ENCODE measurements at places on chromosomes 7 and 10.
A peak's percentile ranks its signal among the peaks of the same experiment; 100 is the strongest.

DNA sequence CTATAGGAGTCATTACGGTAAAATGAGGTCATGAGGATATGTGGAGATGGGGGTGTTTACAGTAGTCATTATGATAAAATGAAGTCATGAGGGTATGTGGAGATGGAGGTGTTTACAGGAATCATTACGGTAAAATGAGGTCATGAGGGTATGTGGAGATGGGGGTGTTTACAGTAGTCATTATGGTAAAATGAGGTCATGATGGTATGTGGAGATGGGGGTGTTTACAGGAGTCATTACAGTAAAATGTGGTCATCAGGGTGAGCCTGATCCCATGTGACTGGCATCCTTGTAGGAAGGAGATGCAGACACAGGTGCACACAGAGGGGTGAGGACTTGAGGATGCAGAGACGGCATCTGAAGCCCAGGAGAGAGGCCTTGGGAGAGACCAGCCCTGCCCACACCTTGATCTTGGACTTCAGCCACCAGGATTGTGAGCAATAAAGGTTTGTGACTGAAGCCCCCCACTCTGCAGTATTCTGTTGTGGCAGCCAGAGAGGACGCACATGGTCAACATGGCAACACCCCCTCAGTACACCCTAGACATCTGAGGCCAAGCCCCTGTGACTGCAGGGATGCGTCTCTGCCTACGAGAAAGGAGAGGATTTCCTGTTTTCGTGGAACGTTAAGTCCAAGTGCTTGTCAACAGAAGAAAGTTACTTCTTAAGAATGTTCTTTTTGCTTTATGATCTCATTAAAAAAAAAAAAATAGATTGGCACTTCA is 544.4 kb downstream of the DNAJB6 start:
- peak; percentile 37 for DNase-seq

DNA sequence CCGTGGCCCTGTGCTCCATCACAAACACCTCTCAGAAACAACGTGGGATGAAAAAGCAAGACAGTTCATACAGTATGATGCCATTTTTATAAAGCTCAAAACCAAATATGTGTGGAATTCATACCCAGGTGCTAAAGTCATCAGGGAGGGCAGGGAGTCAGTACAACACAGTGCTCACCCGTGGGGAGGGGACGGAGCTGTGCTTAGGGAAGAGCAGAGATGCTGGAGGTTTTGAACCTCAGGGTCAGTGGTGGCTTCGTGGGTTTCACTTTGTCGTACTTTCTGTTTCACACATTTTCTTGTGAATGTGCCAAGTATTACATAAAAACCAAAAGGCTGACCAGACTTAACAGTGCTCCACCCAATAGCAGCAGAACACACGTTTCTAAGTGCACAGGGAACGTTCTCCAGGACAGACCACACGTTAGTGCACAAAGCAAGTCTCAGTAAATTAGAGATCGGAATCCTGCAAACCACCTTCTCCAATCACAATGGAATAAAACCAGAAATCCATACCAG is 21.2 kb downstream of the ZMIZ2 start:
- peak; percentile 47 for DNase-seq

DNA sequence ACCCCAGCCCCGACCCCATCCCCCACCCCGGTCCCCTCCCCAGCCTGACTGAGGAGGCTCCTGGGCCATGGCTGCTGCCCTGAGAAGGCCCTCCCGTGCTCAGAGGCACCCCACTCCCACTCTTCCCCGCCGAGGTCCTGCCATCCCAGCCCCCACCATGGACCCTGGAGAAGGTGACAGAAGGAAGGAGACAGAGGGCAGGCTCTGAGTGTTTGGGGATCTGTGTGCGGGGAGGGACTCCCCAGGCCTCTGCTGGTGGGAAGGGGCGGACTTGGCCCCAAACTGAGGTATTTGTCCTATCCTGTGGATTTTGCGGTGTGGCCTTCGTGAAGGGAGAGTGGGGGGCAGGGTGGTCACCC is 53.4 kb downstream of the PWWP2B start:
- no peak for DNase-seq

- no peak for DNase-seq
Observed at GRCh38 chr7:101156866-101157589, 2.8 kb downstream of the AP1S1 start.

DNA sequence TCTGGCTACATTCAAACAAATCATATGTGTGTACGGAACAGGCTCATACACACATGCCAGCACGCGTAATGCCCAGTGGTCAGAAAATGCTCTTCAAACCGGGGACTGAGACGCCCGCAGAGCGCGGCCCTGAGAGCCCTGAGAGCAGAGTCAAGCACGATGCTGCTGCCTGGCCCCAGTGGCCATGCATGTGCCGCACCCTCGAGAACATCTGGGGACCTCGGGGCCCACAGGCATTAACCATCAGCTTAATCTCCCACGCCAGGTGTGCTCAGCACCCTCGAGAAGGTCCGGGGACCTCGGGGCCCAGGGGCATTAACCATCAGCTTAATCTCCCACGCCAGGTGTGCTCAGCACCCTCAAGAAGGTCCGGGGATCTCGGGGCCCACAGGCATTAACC is 163.1 kb downstream of the PTPRN2 start:
- DNase-seq, result no peak

DNA sequence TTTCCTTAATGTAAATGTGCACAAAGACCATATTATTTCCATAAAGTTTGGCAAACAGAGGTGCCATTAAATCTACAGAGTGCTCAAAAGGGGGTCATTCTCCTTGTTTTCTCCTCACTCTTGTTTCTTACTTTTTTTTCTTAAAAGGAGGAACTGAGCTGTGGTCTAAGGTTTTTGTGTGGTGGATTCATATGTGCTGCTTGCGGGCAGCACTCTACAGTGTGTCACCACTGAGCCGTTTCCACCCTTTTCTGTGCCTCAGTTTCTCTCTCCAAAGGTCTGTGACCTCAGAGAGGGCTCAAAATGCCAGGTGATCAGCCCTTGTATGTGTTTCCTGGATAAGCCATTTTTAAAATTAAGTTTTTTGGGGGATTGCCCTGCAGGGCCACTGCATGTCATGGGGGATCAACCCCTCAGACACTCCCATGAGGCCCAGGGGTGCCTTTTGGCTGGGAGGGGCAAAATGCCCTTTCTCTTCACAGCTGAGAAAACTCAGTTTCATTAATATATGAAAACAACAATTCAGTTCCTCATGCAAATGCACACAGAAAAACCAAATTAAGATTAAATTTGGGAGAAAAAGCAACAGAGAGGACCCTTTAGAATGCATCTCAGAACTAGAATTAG is 56.9 kb upstream of the VOPP1 start:
- DNase-seq, result no peak

- no peak for DNase-seq
Observed at GRCh38 chr10:26274391-26274790, 57.8 kb downstream of the GAD2 start.

- no peak for DNase-seq
Observed at GRCh38 chr10:98470850-98471249, 24.1 kb upstream of the HPS1 start.

- DNase-seq, result no peak
Observed at GRCh38 chr7:131409129-131409766, 81.6 kb downstream of the MKLN1 start.

DNA sequence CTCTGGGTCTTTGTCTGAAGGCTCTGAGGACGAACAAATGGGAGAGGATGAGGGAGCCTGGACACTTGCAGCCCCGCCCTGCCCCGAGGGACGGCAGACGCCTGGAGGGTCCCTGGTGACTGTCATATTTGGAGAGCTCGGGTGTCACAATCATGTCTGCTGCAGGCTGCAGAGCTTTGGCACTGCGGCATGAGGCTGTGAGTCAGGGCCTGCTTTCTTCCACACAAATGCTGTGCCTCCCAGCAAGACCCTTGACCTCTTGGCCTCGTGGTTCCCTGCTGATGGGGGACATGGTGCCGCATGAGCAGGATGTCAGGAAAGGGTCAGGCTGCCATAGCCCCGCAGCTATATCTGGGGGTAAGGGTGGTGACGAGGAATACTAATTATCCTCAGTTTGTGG is 64.9 kb upstream of the PPIF start:
- DNase-seq, result no peak

- DNase-seq, result no peak
Observed at GRCh38 chr7:142774826-142775225, 4.1 kb downstream of the PRSS2 start.

GRCh38 chr7:129798616-129799349 is 154.0 kb downstream of the UBE2H start:
- no peak for DNase-seq

DNA sequence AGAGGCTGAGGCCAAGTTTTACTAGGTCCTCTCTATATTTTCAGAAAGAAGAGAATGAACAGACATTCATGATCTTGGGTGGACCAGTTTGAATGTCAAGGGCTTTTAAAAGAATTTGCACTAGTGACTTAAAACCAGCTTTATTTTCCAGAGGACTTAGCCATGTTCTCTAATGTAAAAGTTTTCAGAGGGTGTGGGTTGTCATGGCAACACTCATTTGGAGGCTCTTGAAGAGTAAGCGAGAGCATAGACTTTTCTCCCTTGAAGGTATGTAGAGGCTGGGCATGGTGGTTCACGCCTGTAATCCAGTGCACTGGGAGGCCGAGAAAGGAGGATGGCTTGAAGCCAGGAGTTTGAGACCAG is 61.1 kb downstream of the GATA3 start:
- DNase-seq, result no peak

- no peak for DNase-seq
Observed at GRCh38 chr7:111931958-111932357, 274.2 kb downstream of the DOCK4 start.

GRCh38 chr7:97842772-97843345 is 29.3 kb downstream of the ASNS start:
- no peak for DNase-seq

- DNase-seq, result no peak
Observed at GRCh38 chr10:93916257-93917063, 22.7 kb downstream of the SLC35G1 start.

- DNase-seq, result no peak
Observed at GRCh38 chr7:137873524-137873923, 26.8 kb upstream of the DGKI start.

DNA sequence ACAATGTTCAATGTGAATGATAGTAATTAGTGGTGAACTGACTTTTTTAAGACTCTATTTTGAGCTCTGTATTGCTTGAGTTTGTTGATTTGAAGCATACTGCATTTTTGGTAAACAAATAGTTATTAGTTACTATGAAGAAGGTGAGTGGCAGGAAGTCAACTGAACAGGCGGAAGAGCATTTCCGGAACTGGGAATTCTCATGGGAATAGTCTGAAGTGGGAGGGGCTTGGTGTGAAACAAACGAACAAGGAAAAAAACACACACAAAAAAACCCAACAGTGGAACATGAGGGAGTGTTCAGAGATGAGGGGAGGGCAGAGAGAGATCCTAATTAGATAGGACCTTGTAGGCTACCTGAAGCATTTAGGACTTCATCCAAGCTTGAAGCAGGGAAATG is 43.9 kb upstream of the C1QL3 start:
- DNase-seq, result no peak

GRCh38 chr10:31011017-31011664 is 20.5 kb downstream of the ZNF438 start:
- no peak for DNase-seq

DNA sequence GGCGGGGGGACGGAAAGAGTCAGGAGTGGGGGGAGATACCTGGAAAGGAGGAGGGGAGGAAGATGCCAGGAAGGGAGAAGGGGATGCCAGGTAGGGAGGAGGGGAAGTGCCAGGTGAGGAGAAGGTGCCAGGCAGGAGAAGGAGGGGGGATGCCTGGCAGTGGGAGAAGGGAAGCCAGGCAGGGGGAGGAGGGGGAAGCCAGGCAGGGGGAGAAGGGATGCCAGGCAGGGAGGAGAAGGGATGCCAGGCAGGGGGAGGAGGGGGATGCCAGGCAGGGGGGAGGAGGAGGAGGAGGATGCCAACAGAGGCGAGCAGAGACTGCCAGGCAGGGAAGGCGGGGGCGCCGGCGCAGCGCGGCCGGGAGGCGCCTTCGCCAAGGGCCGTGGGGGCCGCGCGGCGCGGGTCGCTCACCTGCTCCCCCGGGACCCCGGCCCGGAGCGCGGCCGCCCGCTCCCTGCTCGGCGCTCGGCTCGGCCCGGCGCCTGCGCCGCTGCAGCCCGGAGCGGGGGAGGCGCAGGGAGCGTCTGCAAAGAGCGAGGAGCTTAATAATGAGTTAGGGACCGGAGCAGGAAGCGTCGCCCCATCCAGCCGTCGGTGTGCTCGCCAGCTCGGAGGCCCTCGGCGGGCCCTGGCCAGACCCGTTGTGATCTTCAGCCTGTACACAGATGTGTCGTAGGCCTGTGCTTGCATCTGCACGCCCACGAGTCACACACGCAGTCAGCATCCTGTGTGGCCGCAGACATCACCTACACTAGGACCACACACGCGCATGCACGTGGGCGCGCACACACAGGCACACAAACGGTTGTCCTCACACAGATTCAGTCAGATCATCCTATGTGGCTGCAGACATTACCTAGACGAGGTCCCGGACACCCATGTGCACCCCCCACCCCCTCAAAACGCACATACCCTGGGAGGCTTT is 28.4 kb upstream of the SMARCD3 start:
- peak; percentile 68 for DNase-seq

GRCh38 chr7:157018997-157019608 is 8.6 kb upstream of the MNX1 start:
- DNase-seq, result no peak

DNA sequence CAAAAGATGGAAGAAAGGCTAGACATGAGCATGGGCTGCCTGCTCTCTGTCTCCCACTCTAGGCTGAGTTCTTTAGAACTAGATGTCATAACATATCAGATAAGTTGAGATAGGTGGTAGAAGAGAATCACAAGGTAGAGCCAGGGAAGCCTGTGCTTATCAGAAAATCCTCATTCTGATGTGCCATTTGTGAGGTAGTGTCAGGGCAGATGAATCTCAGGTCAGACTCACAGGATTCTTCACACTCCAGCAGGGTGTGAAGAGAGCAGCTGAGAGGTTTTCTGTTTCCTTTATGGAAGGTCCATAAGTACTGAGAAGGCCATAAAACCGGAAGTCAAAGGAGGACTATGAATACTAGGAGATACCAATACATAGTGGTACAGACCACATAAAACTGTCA is 132.9 kb downstream of the RNLS start:
- DNase-seq, result no peak

GRCh38 chr10:43000021-43000411 is 76.9 kb upstream of the RET start:
- DNase-seq, result no peak

GRCh38 chr10:784403-785088 is 95.1 kb upstream of the DIP2C start:
- peak; percentile 58 for DNase-seq

- DNase-seq, result no peak
Observed at GRCh38 chr10:102281102-102281487, 35.8 kb downstream of the GBF1 start.

GRCh38 chr7:21903020-21903786 is 42.5 kb downstream of the CDCA7L start:
- no peak for DNase-seq

DNA sequence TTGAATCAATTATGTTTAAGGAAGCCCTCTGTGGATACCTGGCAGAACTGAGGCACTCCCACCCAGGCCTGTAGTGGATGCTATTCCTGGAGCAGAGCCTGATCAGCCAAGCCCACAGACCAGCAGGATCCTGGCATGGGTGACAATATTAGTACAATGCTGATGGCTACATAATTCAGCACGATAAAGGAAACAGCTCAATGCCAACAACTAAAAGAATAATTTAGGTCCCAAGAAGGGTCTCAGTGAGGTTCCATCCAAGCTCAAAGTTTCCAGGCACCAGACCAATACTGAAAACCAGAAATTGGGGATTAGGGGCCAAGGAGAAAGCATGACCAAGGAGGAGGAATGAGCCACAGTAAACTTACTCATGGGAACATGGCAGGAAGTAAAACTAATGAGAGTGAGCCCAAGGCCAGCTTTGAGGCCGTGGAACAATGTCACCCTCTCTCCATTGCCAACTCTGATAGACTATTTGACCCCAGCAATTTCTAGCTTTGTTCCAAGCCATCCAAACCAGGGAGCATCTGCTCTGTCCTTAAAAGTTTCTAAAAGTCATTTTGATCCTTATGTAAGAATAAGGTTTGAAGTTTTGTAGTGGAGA is 1082.4 kb downstream of the KCNMA1 start:
- no peak for DNase-seq
